ENCODE measurements at places on chromosomes 5 and 9. TPM values are rescaled to one million over a fixed set of nuclear protein-coding genes. Genes with fewer than 3 reads are reported as not detected.

Gene PCDHB8
- 4.6 TPM for total RNA-seq

Gene SPZ1
- total RNA-seq: not detected

GRCh38 chr9:68904454-68904853 lies 109.5 kb downstream of the PRKACG start:
- no peak for DNase-seq

GRCh38 chr9:136947028-136947891 lies 2.2 kb downstream of the C8G start:
- no peak for DNase-seq

DNA sequence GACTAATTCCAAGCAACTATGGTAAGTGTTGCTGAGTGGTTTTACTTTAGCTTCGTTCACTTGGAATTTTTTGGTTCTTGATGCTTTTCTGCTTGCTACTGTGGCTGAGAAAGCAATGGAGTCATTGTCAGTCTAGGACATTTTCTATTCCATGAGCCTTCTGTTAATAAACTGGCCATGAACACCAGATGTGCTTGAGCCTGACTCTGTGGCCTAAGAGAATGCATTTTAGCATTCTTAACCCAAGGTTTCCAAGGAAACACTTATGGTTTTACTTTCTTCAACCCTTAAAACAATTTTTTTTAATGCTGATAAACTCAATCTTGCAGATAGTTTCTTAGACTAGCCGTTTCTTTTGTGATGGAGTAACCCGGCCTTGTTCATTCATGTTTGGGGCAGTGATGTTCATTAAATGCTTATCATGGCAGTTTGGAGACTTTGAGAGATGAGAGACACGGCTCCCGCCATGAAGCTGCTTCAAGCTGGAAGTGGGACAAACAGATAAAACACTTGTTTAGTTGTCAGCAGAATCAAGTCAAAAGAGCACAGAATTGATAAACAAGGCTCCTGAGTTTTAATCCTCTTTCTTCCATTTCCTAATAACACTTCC lies 42.4 kb downstream of the OSTF1 start:
- DNase-seq: no peak
